Stimulated activated CD4-positive, alpha-beta T cell treated with anti-CD3 and anti-CD28 coated beads, Interleukin-15, amount 100 ng/mL, for 1 hour (primary cell): ENCODE measurements at places on chromosomes 2 and 18.

DNA sequence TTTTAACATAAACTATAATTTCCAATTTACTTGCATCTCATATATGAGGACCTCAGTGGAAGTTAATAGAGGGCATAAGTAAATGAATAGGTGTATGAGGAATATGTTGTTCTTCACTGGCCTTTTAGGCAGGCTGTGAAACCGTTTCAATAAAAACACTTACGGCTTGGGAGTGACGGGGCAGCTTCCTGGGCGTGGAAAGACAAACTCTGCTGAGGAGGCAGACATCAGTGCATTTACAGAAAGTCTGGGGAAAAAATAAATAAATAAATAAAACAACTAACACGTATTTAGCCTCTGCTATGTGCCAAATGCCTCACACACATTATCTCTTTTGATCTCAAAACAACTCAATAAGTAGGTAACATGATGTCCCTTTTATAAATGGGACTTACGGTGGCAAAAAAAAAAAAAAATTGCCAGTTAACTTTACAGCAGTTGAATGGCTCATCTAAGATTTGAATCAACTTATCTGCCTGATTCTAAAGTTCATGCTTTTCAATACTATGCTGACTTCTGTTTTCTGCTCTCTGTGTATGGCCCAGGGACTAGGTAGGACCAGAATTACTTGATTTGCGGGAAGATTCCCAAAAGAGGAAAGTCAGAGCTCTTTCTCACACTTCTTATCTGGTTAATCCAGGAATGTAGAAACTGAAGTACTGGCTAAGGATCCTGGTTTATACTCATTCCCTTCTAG is 77.5 kb upstream of the LRATD1 start:
- no peak for DNase-seq

DNA sequence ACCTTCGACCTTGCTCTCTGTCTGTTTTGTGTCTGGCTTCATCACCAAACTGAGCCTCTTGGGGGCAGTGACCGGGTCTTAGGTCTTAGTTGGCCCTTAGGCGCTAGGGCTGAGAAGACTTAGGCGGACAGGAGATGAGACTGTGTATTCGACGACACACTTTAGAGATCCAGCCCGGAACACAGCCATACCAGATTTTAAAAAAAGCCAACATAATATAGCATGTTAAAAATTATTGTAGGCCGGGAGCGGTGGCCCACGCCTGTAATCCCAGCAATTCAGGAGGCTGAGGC is 9.5 kb upstream of the PROC start:
- no peak for DNase-seq

DNA sequence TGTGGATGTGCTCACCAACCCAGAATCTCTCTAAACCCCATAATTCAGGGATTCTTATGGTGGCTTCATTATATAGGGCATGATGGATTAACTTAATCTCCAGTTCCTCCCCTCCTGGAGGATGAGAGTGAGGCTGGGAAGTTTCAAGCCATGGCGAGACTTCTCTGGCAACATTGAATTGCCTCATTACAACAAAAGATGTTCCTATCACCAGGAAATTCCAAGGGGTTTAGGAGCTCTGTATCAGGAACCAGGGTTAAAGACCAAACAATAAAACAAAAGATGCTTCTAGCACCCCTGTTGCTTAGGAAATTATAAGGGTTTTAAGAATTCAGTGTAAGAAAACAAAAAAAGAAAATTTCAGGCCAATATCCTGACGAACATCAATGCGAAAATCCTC is 100.1 kb downstream of the NAB1 start:
- DNase-seq: no peak

DNA sequence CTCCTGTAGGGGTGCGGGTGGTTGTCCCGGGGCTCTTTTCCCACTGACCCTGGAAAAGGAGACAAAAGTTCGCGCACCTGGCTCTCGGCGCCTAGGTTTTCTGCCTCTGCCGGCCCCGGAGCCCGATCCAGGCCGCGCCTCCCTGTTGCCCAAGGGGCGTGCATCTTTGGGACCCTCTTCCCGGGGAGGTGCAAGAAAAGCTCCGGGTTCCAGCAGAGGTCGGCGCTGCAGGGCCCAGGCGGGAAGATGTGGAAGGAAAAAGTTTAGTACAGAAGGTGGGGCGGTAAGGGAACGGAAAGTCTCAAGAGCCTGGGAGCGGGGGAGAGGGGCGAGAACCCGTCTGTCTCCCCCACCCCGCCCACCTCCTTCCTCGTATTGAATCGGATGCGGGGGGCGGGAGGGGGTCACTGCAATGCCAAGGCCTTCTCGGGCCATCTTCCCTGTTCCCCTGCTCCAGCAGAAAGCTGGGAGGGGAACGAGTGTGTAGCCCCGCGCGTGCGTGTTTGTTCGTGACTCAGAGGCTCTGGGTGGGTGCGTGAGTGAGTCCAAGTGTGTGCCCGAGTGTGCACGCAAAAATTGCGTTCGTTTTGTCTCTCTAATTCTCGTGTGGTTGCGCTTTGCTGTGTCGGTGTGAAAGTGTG is 6.3 kb upstream of the EN1 start:
- no peak for DNase-seq

GRCh38 chr18:9764011-9764481 is 55.9 kb downstream of the RAB31 start:
- DNase-seq: no peak

GRCh38 chr2:120631236-120631635 is 104.4 kb upstream of the GLI2 start:
- DNase-seq: no peak

GRCh38 chr18:58592223-58593214 is 36.4 kb downstream of the ALPK2 start:
- DNase-seq: no peak

DNA sequence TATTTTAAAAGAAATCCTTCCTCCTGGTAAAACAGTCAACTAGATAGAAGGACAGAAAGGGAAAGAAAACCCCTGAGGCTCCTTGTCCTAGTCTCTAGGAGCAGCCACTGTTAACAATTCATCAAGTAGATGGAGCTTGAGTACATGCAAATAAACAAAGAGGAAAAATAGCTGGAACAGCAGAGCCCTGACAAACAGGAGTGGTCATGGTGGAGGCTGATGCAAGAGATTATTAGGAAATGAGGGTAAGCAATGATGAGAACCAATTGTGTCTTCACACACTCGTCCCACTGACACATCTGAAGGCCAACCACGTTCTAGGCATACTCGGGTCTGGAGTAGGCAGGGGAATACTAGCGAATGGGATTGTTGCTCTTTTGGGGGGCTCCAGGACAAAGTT is 9.2 kb downstream of the DLGAP1 start:
- no peak for DNase-seq

DNA sequence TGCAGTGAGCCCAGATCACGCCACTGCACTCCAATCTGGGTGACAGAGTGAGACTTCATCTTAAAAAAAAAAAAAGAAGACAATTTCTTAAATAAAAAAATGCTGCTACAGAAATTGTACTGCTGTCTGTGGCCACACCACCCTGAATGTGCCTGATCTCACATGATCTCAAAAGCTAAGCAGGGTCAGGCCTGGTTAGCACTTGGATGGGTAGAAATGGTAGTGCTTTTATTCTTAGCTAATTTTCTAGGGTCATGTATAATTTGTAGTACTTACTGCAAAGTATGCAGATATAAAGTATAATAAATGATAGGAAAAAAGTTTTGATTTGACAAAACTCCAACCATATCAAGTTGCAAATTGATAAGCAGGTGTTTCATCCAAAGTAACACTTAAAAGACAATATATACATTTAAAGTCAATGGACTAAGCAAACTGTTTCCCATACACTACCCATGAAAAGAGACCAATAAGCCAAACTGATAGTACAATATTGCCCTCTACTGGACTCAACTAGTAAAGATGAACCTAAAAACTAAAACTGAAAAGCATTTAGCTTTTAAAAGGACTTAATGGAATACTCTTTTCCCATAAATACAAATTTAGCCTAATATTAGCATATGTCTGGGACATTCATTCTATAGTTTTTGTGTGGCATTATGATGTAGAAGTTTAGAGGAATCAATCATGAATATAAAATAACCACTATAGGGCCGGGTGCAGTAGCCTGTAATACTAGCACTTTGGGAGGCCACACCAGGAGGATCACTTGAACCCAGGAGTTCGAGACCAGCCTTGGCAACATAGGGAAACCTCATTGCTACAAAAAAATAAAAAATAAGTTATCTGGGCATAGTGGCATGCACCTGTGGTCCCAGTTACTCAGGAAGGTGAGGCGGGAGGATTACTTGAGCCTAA is 18.6 kb upstream of the PEX13 start:
- DNase-seq: no peak

GRCh38 chr2:206530727-206531126 is 87.4 kb downstream of the ADAM23 start:
- no peak for DNase-seq

- DNase-seq: no peak
These were observed 1.2 kb upstream of the CABLES1 start for GRCh38 chr18:23133860-23134779.

- no peak for DNase-seq
These were observed 9.7 kb downstream of the WNT10A start for GRCh38 chr2:218890369-218890768.

DNA sequence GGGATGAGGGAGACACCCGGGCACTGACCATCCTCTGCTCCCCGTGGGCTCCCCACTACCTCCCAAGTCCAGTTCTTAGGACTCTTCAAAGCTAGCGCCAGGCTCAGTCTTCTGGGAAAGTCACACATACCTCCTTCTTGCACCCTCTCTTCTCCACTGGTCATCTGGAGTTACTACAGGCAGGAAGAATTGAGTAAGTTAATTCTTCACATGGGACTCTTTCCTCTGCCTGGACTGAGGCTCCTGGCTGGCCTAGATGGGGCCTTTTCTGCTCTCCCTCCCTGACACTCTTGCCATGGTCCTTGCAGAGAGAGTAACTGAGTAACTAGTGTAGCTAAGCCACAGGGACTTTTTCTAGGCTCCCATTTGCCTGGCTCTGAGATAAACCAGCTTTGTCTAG is 96.5 kb upstream of the CELF4 start:
- DNase-seq: no peak

DNA sequence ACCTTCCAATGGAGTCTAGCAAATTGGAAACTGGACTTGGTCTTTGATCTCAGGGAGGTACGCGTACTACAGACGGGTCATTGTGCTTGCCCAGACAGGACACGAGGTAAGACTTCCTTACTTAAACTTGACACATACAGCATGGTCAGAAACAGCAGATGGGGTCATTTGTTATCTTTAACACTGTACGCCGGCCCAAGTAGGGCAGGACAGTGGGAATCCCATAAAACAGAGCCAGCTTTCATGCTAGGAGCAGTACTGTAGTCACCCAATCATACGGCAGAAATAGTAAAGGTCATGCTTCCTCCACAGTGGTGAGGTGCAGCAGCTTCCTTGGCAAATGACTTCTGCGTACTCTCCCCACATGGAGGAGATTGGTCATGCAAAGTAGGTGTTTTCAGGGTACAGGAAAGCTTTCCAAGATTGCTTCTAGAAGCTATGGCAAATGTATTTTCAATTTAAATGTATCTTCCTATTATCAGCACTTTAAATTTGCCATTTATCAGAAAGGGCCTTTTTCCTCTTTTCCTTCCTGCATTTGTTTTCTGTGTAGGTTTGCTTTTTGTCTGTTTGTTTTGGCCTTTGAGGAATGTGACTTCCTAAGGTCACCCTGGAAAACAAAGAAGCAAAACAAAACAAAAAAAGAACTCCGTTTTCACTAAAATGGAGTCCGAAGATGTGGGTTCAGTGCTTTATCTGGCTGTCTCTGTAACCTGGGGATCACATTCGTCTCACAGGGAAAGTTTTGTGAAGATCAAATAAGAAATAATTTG is 74.0 kb upstream of the DSG1 start:
- DNase-seq: no peak

GRCh38 chr2:149145314-149146295 is 107.1 kb downstream of the LYPD6B start:
- no peak for DNase-seq

GRCh38 chr2:233988581-233988980 is 61.9 kb upstream of the SPP2 start:
- no peak for DNase-seq

DNA sequence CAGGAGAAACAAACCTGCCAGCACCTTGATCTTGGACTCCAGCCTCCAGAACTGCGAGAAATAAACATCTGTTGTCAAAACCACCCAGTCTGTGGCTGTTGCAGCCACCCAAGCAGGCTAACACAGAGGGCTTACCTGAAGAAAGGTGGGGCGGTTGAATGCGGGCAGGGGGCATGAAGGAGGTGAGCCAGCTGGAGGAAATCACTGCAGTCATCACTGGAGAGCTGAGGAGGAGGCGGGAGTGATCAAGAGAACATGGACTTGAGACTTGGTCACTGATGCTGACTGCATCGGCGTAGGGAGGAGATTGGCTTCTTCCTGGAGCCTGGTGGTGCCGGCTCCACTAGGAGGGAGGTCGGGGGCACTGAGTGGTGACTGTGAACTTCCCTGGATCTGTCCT is 14.6 kb upstream of the ARMC9 start:
- DNase-seq: no peak

- DNase-seq: no peak
These were observed 24.8 kb upstream of the HNRNPA3 start for GRCh38 chr2:177187631-177188312.

DNA sequence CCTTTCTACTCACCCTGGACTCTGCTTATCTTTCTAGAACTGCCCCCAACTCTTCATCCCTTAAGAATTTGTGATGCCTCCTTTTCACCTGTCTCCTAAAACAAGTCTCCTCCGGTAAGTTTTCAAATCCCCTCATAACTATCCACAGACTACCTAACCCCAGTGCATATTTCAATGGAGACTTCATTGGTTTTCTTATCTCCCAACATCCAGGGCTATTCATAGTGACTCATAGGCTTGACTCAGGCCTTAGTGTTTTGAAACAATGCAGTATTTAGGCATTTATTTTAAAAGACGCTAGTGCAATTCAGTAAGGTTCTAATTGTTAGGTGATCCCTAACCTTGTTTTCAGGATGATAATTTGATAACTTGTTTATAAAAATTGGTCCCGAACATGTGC is 399.2 kb downstream of the CPS1 start:
- DNase-seq: no peak

- DNase-seq: no peak
These were observed at the start of gene GALNT13 for GRCh38 chr2:153871231-153872221. TSS of gene GALNT13 (plus strand) at chr2:153871922.
